ENCODE measurements at places on chromosomes 3 and 15. TPM values are rescaled to one million over a fixed set of nuclear protein-coding genes. Genes with fewer than 3 reads are reported as not detected.

The IQCF5 gene
- total RNA-seq, result not detected

The FANCD2OS gene
- not detected for total RNA-seq

The GOLGA6L4 gene
- total RNA-seq, result 1.6 TPM

The C3orf49 gene
- total RNA-seq, result not detected

The CHST13 gene
- total RNA-seq, result 1.5 TPM

The SCN11A gene
- 0.27 TPM for total RNA-seq

The SERPINI2 gene
- total RNA-seq, result 2.3 TPM

DNA sequence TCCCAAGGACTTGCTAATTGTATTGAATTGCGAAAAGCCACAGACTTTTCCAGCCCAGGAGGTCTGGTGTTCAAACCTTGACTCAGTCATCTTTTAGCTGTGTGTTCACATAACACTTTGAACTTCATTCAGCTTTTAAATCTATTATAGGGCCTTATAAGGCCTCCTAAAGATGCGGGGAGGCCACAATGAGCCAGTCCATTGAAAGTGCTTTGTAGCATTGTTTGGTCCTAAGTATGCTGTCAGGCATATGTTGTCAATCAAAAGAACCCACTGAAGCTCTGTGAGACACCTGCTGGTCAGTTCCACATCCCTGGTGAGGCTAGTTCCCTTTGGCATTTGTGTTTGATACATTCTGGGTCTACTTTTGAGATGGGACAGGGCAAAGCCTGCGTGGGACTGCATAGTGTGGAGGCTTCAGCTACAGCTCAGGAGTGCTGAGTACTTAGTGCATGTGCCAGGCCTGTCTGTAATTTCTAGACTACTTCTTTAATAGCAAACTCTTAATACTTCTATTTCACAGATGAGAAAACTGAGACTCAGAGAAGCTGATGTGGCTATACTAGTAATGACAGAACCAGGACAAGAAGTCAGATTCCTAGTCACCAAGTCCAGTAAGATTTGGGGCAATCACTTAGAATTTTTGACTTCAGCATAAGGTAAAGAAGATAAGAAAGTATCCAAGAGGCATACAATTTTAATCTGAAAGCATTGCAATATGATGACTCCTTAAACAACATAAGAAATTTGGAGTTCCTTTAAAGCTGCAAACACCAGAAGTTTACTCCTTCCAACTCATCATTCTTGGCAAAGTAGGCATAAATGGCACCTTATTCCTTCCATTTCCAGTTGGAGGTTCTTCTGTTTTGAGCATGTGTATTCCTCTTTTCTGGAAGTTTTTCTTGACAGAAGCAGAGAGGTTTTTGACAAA, 213.0 kb downstream of the PDCD6IP start:
- no peak for DNase-seq

DNA sequence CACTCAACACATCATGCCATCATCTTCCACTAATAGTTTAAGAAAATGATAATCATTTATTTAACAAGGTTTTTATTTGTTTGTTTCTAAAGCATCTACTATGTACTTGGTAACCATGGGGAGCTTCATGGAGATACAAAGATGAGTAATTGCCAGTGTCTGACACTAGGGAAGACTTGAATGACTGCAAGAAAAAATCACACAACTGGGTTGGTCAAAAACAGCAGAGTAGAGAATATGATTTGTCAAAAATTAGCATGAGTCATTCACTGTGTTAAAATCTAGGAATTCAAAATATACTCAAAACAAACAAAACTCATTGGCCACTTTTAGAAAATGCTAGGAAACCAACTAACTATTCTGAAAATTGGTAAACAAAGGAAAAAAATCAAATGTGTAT, 6.3 kb downstream of the BNC1 start:
- no peak for DNase-seq

DNA sequence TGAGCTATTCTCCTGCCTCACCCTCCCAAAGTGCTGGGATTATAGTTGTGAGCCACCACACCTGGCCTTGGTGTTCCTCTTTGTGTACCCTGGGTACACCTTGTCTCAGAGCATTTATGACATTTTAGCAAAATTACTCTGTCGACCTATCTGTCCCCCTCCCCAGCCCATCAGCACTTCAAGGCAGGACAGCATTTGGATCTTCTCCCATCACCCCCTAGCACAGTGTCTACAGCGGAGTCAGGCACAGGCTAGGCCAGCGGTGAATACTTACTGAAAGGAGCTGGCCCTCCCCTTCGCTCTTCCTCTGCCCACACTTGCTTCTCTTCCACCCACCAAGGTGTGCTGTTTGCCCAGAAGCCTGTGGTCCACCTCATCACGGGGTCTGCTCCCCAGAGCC, 20.4 kb upstream of the CLK3 start:
- DNase-seq, result no peak

GRCh38 chr15:93968773-93969172, 262.6 kb upstream of the MCTP2 start:
- no peak for DNase-seq

- no peak for DNase-seq
These were observed 76.3 kb downstream of the MYLK start for GRCh38 chr3:123807820-123808219.

GRCh38 chr15:28097656-28098359, 1.3 kb downstream of the OCA2 start:
- no peak for DNase-seq

DNA sequence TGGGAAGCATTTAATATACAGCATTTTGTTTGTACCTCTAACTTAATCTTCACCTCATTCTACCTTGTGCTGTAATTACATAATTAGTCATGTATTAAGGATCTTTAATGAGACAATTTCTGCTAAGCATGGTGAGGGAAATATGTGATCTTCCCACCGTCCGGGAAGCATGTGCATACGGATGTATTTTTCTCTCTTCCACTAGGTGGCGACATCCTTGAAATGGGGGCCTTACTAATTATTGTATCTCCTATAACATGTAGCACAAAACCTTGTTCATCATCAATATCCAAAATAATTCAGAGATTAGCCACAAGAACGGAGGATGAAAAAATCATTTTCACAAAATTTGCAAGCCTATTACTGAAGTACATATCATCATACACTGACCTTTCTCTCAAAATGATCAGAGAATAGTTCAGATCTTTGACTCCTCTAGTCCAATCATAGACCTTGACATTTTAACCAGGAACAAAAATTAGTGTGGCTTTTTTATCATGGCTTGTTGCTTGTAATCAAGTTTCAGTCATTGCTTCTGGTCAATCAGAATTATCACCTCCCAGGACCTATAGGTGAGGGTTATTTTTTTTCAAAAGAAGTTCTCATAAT, 148.9 kb upstream of the GBE1 start:
- no peak for DNase-seq

DNA sequence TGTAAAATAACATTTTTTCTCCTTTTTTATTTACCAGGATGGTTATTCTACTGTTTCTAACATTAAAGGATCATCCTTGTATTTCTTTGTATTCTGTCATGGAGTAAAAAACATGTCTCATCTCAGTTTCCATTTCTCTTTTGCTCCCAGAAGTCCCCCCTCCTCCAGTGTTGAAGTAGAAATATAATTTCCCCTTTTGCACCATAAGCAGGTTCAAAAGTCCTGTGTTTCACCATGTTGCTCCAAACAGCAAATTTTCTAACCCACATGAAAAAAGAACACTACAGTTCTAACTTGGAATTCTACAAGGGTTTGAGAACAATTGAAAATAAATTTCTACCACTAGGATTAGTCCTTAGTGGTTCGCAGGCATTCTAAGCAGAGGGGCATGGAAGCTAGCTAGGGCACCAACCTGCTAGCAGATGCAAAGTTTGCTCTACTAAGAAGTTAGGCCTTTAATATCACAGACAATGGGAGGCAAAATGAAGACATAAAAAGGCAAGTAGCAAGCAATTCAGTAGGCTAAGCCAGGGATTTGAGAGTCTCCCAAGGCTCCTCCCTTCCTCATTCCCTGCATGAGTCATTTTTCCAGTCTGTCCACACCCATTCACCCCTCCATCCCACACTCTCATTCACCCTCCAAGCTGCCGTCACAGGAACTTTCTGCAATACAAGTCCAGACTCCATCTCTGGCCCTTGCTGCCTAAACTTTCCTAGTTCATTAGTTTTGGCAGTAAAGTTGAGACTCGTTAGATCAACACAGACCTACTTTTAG, 2.3 kb upstream of the MBNL1 start:
- DNase-seq, result peak; percentile 49

DNA sequence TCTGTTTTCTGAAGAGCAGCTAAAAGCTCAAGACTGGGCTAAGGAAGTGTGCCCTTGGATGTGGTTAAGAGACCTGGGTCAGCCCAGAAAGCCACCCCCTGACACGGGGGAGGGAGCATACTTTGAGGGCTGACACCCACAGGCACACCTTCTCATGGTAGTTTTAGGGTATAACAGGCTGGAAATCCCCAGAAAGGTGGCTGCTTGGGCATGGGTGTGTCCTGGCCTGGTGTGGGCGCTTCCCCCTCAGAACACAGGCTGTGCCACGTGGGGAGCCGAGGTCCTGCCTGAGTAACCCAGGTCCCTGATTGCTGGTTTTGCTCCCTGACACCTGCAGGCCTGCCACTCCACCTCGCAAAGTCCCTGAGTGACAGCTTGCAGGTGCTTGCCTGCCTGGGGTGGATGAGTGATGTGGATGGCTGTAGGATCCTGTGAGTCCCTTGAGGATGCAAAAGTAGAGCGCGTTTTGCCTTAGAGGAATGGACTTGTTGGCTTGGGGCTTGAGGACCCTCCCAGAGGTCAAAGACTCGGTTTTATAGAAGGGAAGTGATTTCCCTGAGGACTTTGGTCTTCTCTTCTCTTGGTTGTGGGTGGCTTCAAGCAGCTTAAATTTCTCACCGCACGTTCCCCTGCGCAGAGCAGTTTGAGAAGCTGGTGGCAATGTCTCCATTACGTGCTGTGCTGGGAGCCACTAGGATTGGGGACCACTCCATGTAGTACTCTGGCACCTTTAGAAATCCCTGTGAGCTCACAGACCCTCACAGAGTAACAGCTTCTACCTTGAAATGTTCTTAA, 94.4 kb downstream of the DNASE1L3 start:
- no peak for DNase-seq

DNA sequence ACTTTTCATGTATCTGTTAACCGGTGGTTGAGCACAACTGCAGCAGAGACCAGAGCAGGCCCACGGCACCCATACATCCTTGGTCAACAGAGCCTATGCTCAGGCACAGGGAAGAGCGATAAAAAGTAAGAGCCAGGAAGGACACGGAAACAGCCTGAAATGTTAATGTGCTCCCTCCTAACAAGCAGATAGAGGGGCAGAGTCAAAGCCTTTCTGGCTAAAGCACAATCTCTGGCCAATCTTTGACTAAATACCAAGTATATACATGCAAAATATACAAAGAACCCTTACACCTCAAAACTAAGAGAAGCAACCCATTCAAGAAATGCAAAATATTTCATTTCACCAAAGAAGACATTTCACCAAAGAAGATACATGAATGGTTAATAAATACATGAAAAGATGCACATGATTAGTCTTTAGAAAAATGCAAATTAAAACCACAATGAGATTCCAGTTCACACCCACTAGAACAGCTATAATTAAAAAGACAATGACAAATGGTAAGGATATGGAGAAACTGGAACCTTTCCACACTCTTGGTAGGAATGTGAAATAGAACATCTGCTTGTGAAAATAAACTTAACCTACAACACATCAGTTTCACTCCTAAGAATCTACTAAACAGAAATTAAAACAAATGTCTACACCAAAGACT, 88.0 kb downstream of the OSBPL10 start:
- DNase-seq, result no peak

- DNase-seq, result no peak
These were observed 16.4 kb upstream of the SLC35G2 start for GRCh38 chr3:136802481-136802996.

GRCh38 chr3:7740458-7740857, 761.2 kb upstream of the LMCD1 start:
- DNase-seq, result no peak

DNA sequence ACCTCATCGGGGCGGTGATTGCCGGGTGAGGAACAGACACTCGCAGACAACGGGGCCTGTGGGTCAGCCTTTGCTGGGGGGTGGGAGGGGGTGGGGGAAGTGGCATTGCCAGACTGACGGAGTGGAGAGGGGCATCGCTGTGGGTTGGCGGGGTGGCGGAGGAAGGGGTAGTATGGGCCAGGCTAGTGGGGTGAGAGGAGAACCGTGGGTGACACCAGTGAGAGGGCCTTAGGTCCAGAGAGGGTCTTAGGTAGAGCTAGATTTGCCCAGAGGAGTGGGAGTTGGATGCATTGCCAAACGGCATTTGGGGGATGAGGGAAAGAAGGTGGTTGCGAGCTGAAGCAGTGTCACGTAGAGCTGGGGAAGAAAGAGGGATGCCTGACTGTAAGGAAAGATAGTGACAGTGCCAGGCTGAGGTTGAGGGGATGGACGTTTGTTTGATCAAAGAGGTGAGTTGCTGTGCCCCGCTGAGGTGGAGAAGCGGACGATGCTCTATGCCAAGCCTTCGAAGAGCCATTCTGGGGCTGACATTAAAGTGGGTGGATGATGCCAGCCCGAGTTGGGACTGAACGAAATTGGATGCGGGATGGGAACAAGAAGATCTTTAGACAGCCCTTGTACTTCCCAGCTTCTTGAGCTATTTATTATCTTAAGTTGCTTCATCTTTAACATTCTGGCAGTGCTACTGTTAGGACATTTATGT, 572 bp downstream of the DNAJB11 start:
- no peak for DNase-seq

- no peak for DNase-seq
These were observed 671.7 kb upstream of the ROBO1 start for GRCh38 chr3:80439490-80439889.

- no peak for DNase-seq
These were observed 117.5 kb downstream of the PDCD6IP start for GRCh38 chr3:33915796-33916546.

- no peak for DNase-seq
These were observed 61.4 kb downstream of the GLB1 start for GRCh38 chr3:33035596-33035995.

DNA sequence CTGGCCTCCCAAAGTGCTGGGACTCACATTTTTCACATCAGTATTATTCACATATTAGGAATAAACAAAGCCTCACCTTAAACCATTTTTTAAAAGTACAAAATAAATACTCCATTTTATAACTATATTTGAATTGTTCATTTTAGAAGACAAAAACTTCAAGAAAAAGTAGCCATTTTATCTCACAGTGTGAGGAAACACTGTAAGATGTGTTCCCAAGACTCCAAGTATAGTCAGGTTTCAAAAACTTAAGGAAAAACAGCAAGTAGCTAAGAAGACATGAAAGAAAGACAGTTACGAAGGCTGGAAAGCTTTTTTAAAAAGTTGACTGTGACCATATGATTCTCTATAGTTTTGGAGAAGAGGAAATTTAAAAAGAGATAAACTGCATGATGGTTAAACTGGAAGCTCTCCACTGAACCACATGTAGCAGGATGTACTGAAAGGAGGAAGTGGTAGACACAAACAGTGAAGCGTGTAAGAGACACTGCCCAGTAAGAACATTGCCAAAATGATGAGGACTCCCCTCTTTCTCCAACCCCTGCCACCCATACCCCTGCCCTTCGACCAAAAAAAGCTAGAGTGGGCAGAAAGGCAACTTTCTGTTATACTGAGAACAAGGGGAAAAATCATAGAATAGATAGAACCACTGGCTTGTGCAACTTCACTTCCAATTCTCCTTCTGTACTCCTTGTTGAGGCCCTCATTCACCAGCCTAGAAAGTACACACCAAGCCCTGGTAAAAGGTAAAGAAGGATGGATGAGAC, 6.2 kb upstream of the TMF1 start:
- DNase-seq, result no peak
